ENCODE measurements at places on chromosomes 7 and 10.

DNA sequence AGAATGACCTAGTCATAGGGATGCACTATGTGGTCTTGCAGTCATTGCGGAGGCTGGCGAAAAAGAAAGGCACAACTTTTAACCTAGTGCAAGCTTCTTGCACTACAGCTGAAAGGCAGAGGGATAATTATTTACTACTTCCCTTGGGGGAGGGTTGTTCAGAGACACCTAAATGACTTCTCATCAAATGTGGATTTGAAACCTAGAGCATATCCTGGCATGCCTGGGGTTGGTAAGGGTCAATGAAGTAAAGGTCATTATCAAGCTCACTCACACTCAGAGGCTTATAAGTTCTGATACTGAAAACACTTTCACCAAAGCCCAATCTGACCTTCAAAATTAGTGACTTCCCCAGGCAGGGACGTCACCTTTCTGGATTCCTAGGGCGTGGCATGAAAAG, 108.9 kb upstream of the AMPH start:
- no peak for DNase-seq

GRCh38 chr7:34322841-34323240, 335.2 kb upstream of the NPSR1 start:
- no peak for DNase-seq

DNA sequence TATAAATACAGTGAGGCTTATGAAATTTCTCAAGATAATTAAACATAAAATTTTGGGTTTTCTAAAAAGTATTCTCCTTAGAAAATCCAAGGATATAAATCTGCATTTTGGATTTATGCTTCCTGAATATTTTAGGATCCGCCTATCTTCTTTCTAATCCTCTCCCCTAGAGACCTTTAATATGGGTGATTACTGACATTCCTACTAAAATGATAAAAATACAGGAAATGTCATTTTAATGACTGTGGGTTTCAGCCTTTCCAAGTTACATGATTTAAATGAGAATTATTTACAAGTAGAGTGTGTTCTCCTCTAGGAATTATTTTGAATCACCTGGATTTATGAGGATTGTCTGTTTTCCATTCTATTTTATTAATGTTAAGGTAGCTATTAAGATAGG, 150.4 kb downstream of the C7orf25 start:
- no peak for DNase-seq

DNA sequence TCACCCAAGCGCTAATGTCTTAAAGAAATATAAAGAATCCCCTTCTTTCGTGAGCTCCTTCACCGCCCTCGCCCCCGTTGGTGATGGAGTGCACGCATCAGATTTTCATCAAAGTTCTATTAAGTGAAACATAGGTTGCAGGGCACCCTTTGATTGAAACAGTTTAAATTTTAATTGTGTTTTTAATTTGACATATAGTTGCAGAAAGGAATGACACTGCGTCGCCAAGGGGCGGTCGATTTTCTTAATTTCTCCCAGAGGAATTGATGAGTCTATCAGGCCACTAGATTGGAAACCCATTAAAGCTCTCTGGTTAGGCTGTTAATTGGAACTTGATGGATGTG, 4.1 kb upstream of the HMX2 start:
- DNase-seq: no peak

DNA sequence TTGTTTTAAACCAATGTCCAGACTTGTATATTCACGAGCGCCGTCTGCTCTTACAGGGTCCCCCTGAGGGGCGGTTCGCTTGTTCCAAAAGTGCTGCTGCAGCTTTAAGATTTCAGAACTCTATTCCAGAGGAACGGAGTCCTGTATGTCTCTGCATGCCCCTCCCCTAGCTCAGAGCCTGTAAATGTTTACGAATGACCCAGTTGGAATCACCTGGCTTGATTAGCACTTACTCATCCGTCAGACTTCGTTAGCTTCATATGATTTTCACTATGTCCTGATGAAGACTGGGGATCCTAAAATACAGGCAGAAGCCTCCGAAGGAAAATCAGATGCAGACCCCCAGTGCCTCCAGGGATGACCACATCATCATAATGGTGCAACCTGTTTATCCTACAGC, 4.5 kb upstream of the CHST15 start:
- DNase-seq: no peak

DNA sequence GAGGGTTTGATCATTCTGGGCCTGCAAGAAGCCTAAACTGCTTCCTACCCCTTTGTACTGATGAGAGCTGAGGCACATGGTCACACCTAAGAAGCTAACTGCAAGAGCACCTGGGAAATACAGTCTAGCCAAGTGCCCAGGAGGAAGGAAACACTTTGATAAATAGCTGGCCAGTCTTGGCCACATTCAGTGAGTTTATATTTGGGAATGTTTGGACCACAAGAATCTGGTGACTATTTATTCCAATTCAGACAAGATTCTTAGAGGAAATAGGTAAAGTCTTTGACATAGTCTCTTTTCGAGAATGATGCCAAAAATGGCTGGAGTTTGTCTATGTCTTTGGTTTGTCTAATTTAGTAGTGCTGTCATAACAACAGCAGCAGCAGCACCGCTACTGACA, 213.6 kb downstream of the KIF20B start:
- no peak for DNase-seq

DNA sequence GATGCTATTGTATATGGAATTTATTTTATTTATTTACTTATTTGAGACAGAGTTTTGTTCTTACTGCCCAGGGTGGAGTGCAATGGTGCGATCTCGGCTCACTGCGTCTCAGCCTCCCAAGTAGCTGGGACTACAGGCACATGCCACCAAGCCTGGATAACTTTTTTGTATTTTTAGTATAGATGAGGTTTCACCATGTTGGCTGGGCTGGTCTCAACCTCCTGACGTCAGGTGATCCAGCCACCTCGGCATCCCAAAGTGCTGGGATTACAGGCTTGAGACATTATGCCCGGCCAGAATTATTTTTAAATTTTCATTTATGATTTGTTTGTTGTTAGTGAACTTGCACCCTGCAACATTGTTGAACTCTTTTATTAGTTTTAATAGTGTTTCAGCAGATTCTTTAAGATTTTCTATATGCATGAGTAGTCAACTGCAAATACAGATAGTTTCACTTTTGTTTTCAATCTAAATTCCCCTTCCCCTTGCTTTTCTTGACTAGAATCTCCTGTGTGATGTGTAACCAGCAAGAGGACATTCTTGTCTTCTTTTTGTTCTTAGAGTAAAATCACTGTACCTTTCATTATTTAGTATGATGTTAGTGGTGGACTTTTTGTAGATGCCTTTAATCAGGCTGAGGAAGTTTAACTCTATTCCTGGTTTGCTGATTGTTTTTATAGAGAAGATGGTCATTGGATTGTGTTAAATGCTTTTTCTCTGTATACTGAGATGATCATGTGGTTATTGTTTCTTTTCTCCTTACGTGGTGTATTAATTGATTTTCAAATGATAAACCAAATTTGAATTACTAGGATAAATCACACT, 27.8 kb downstream of the ZNF33A start:
- DNase-seq: no peak

GRCh38 chr7:151320263-151320845, 21.3 kb upstream of the NUB1 start:
- DNase-seq: no peak

- no peak for DNase-seq
Observed at GRCh38 chr10:99329304-99329553, at the start of gene CNNM1. Gene CNNM1, plus strand, starts transcription at chr10:99329356. Its CDS starts 32 bp downstream, at chr10:99329388.

- no peak for DNase-seq
Observed at GRCh38 chr10:51117794-51118193, 43.5 kb downstream of the PRKG1 start.

- no peak for DNase-seq
Observed at GRCh38 chr10:6065835-6066234, 3.7 kb upstream of the IL2RA start.

DNA sequence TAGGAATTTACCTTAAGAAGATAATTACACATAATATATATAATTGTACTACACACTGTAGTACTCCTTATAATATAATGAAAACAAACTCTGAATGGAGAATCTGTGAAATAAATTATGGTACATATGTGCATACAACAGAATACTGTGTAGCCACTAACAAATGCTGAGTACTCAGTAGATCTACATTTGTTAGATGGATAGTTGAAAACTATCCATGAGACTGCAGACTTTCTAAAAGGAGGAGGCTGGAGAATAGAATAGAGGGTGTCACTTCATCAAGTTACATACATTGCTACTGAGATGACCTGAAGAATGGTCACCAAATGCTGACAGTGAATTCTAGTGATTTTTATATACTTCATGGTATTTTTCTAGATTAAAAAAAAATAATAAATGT, 68.7 kb upstream of the OGDHL start:
- no peak for DNase-seq

DNA sequence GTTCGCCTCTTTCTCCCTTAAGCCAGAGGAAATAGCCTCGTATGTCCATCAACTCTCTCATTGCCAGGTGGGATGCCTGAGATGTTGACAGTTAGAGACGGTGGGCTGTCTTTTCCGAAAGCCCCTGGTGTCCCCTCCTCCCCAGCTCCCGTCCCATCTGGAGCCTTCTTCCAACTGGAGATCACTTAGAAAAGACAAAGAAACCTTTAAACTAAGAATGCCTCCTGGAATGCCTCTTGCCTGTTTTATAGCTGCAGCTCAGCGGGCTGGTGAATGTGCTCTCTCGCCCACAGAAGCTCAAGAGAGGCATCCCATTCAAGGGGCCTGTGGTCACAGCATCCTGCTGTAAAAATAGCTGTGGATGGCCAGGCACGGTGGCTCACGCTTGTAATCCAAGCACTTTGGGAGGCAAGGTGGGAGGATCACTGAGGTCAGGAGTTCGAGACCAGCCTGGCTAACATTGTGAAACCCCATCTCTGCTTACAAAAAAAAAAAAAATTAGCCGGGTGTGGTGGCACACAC, 5.2 kb upstream of the MYL10 start:
- no peak for DNase-seq

- no peak for DNase-seq
Observed at GRCh38 chr10:50621968-50622705, 1.6 kb downstream of the SGMS1 start.

DNA sequence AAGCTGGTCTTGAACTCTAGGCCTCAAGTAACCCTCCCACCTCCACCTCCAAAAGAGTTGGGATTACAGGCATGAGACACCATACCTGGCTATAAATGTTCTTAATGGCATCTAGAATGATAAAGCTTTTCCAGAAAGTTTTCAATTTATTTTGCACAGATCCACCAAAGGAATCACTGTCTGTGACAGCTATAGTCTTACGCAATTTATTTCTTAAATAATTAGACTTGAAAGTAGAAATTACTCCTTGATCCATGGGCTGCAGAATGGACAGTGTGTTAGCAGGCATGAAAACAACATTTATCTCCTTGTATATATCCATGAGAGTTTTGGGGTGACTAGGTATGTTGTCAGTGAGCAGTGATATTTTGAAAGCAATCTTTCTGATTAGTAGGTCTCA, 33.8 kb downstream of the GALNT11 start:
- no peak for DNase-seq

DNA sequence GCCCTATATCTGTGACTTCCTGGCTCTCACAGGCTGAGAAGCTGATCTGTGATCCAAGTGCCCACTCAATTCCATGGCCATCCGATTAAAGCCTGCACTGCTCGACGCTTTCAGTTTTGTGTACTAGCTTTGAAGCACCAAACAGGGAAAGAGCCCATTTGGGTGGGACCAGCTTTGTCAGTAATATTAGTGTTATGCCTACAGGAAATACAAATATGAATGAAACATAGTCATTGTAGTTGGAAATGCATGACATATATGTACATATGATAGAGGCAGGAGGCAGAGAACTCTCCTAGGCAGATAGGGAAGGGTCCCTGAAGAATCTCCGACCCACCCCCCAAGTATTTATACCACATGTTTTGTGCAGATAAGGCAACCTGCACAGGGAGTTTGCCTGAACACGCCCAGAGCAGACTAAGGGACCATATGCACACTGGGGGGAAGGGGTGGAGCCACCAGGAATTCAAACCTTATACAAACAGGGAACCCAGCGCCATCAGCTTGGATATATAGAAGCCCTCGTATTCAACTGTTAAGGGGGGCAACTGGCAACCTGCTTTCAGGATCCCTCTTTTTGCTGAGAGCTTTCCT, 653.2 kb downstream of the PARD3 start:
- no peak for DNase-seq

- DNase-seq: no peak
Observed at GRCh38 chr10:23918839-23919238, 290.1 kb upstream of the KIAA1217 start.

Measured in NCI-H1930 (cell line).